ENCODE measurements at places on chromosomes 4 and X.

DNA sequence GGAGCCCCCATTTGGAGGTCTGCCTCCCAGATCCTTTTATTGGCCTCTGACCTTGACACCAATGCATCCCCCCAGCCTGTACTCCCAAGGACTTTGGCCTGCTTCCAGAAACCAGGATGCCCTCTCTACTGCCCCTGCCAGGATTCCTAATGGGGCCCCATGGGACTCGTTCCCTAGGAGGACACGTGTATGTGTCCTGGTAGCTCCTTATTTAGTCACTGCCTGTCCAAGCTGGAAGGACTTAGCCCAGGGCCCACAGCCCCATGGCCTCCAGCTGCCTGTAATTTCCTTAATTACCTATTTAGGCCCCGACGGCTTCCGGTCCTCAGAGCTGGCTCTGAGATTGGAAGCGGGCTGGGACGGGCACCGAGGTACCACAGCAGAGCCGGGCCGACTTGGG lies 9.4 kb downstream of the ATP2B3 start:
- ATAC-seq = no peak

GRCh38 chr4:91936311-91936710 lies 367.5 kb upstream of the GRID2 start:
- no peak for ATAC-seq

- ATAC-seq = peak; percentile 37
Measured at GRCh38 chr4:121139533-121140222, 24.4 kb downstream of the TNIP3 start.

- ATAC-seq = no peak
Measured at GRCh38 chrX:7485061-7485460, 337.1 kb upstream of the PUDP start.

- ATAC-seq = no peak
Measured at GRCh38 chr4:30073011-30073710, 647.0 kb upstream of the PCDH7 start.

- ATAC-seq = no peak
Measured at GRCh38 chr4:19694812-19695211, 556.9 kb upstream of the SLIT2 start.

DNA sequence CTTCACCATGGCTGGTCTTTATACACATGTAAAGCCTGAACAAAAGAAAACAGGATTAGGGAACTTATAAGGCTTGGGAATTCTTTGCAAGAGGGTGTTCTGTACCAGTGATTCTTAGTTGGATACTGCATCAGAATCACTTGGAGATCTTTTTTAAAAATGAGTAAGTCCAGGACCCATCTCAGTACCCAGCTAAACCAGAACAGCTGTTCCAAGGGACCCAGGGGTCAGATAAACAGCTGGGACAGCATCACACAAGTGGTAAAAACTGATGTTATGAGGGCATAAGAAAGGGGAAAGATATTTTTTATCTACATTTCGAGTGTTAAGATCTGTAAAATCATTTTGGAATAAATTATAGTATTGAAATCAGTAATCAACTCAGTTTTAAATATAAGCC lies 16.1 kb downstream of the PGRMC2 start:
- ATAC-seq = no peak

GRCh38 chr4:99894161-99894997 lies at the start of gene LAMTOR3:
Gene LAMTOR3 (minus strand): TSS chr4:99894427. CDS start chr4:99893963, 464 bp downstream.
- ATAC-seq = peak; percentile 100

DNA sequence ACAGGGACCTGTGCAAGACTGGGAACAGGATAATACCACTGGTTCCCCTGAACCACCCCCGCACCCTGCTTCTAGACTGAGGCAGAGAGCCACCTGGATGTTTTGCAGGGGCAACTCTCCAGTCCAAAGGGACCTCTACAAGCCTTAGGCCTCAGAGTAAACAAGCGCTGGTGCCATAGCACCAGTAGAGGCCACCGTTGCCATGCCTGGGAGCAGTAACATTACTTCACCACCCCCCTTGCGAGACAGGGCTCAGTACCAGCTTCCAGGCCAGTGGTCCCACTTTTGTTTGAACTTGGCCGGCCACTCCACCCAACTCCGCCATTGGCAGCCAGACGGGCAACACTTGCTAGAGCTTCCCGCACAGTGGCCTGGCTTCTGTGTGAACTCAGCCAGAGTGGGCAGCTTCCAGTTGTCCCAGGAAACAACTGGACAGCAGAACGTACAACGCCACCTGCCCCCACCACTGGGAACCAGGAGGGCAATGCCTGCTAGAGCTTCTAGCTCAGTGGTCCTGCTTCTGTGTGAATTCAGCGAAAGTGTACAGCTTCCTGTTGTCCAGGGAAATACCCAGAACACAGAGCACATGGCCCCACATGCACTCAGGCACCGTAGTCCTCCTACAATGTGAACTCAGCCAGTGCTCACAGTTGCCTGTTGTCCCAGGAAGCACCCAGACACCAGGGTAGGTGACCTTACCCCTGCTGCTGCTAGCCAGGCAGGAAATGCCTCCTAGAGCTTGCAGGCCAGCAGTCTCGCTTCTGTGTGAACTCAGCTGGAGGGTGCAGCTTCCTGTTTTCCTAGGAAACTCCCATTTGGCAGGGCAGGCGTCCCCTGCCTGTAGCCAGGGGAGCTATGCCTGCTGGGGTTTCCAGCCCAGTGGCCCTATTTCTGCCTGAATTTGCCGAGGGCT lies 39.9 kb upstream of the PCDH19 start:
- ATAC-seq = no peak

DNA sequence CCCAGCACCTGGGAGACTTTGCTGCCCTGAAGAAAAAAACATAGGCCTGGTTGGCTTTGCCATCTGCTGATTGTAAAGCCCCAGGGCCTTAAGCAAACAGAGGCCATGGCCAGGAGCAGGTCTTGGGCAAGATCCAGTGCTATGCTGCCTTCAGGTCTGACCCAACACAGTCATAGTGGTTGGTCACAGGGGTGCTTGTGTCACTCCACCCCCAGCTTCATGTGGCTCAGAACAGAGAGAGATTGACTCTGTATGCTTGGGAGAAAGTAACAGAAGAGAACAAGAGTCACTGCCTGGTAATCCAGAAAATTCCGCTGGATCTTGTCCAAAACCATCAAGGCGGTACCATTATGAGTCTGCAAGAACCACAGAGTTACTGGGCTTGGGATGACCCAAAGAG lies 24.4 kb upstream of the SMARCA5 start:
- ATAC-seq = no peak

- no peak for ATAC-seq
Measured at GRCh38 chr4:140863197-140863596, 107.0 kb upstream of the TBC1D9 start.

DNA sequence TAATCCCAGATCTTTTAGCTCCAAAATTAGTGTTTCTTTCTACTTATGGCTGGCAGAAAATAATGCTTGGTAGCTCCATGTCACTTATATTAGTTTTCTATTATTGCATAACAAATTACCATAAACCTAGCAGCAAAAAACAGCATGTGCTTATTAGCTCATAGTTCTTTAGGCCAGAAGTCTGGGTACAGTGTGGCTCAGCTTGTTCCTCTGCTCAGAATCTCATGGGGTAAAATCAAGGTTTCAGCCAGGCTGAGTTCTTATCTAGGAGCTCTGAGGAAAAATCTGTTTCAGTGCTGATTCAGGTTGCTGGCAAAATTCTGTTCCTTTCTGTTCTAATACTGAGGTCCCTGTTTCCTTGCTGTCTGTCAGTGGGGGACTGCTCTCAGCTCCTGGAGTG lies 101.1 kb downstream of the CT47B1 start:
- ATAC-seq = no peak

DNA sequence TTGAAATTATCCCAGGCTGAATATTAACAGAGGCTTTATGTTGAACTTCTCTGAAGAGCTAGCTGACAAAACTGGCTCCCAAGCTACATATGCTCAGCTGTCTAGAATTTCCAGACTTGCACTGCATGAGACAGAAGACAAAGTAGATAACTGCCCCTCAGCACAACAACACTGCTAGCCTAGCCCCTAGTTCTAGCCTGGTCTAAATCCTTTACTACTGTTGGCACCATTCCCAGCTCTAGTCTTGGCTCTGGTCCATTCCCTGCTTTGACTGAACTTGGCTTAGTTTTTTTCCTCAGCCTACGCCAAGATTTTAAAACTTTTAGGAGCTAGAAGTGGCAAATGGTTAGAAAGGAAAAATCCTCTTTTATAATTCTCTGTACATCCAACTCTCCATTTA lies 7.6 kb upstream of the OPHN1 start:
- ATAC-seq = no peak

DNA sequence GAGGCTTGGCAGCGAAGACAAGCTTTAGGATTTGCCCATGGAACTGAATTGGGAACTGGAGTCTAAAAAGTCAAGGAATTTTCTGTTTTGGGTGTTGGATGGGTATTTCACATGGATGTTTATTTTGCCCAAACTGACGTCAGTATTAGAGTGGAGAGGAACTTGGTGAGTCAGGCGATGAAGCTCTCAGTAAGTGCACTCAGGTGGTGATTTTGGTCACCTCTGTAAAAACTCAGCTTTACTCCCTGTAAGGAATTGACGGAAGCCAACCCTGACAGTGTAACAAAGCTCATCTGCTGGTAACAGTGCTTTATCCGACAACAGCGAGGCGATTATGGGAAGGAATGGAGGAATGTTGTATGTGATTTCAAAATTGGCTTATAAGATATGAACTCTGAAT lies 77.0 kb upstream of the PGRMC2 start:
- ATAC-seq = no peak

DNA sequence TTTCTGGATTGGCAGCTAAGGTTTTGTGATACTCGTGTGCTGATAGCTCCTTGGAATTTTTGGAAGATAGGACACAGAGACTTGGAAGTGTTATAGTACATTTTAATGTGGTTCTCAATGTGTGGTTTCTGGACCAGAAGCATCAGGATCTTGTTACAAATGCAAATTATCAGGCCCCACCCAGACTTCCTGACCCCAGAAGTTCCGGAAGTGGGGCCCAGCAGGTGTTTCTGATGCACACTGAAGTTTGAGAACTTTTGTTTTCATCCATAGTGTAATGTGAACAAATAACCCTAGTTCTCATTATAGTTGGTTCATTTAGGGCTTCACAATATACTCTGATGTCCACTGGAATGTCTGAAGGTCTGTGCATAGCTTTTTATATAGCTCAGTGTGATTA lies 49.6 kb downstream of the LAMP2 start:
- ATAC-seq = no peak

DNA sequence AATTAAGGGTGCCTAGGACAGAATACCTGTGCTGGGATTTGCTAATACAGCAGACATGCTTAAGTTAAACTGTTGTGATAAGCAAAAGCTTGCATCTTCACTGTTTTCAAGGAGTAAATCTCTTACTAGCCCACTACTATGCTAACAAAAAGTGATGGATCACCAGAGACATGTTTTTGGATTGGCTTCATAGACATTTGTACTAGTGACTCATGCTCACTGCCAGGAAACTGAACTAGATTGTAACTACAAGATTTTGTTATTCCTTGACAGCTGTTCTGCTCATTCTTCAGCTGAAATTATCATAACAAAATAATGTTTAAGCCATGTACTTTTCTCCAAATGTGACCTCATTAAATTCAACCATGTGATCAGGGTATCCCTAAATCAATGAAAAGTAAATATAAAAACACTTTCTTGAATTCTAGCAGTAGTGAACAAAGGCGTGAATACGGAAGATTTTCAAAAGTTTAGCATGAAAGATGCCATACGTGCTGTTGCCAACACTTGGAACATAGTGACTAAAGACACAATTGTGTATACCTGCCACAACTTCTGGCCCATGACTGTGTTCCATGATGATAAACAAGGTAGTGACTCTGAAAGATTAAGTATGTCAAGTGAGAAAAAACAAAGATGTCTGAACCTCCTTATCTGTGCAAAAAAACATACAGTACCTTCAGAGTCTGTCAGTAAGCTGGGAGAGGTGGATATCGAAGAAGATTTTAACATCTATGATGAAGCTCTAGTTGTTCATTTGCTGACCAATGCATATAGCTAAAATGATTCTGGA lies 154.0 kb downstream of the BTC start:
- peak; percentile 34 for ATAC-seq

DNA sequence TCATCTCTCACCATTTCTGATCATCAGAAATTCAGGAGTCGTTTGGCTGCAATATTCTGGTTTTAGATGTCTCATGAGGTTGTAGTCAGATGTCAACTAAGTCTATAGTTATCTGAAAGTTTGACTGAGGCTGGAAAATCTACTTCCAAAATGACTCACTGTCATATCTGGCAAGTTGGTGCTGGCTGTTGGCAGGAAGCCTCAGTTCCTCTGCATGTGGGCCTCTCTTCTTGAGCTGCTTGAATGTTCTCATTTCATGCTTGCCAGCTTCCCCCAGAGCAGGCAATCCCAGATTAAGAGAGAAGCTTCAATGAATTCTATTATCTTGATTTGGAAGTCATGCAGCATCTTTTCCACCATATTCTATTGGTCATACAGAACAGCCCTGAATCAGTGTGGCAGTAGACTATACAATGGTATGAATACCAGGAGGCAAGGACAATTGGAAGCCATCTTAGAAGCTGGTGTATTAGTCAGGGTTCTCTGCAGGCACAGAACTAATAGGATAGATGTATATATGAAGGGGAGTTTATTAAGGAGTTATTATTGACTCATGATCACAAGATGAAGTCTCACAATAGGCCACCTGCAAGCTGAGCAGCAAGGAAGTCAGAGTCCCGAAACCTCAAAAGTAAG lies 46.8 kb upstream of the ELF2 start:
- ATAC-seq = peak; percentile 62

DNA sequence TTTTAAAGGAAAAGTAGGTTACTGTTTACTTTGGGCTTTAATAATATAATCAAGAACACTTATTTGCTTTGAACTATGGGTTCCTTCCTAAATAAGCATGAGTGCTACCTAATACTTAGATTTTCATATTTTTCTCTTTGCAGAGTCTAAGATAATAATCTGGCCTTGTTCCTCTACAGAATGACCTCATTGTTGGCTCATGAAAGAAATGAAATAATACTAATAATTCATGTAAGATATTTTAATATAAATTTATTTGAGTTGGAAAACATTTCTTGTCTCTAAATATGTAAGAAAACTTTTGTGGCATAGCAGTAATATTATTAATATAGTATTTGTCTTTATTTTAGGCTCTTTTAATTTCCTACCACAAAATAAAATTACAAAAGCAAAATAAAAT lies 601.3 kb downstream of the IQCM start:
- ATAC-seq = no peak

GRCh38 chrX:45198301-45198700 lies 2.4 kb downstream of the DIPK2B start:
- ATAC-seq = no peak

Data from stimulated activated memory B cell treated with anti-CD40 and anti-IgM and Interleukin-4, amounts not matched to agents 10 μg/mL and 1 μg/mL and 100 μg/mL, for 72 hours (primary cell).